Esophagus squamous epithelium (tissue), 5 donors: ENCODE measurements at places on chromosomes 7 and 10. TPM values are rescaled to one million over a fixed set of nuclear protein-coding genes. Genes with fewer than 3 reads are reported as not detected.

SLC29A4 gene
- not detected for total RNA-seq

SLC18A3 gene
- total RNA-seq: not detected

UBTD1 gene
- 4.3 TPM for total RNA-seq

SAP25 gene
- total RNA-seq: not detected

GPR26 gene
- not detected for total RNA-seq

FAM149B1 gene
- total RNA-seq: 15.8 TPM

ATP6V1F gene
- total RNA-seq: 103 TPM

SPDYE16 gene
- total RNA-seq: not detected

- DNase-seq: no peak
These were observed 173.3 kb downstream of the LSM5 start for GRCh38 chr7:32316839-32317238.

- DNase-seq: no peak
These were observed 3.9 kb upstream of the EPC1 start for GRCh38 chr10:32350811-32351350.

DNA sequence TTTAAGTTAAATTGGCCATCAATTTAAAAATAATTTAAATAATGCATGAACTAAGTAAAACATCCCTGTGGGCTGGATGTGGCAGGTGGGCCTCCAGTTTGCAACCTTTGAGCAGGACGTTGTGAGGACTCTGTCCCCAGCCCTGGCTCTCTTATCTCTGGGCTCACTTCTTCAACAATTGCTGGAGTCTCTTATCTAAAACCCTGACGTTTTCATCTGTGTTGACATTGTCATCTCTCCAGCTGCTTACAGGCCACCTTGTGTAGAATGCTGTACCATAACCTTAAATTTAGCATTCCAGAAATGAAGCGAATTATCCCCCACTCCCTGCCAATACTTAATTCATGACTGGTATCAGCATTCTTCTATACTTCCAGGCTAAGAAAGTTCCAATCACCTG lies 3.2 kb upstream of the KIF5B start:
- no peak for DNase-seq

GRCh38 chr7:23907012-23907411 lies 197.0 kb downstream of the STK31 start:
- DNase-seq: no peak

GRCh38 chr10:47109906-47110305 lies 190.1 kb upstream of the GDF10 start:
- DNase-seq: no peak

DNA sequence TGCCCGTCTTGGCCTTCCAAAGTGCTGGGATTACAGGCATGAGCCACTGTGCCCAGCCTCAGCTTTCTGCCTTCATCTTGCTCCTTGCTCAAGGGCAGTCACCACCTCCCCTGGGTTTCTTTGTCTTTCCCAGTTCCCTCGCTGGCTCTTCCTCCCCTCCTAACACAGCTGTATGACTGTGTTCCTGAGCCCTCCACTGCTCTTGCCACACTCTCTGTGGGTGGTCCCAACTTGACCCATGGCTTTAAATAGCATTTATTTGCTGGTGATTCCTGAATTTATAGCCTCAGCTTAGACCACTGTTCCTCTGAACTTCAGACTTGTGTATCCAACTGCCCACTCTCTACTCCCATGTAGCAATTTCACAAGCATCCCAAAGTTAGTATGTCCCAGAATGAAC lies 181.3 kb downstream of the BAMBI start:
- DNase-seq: no peak

DNA sequence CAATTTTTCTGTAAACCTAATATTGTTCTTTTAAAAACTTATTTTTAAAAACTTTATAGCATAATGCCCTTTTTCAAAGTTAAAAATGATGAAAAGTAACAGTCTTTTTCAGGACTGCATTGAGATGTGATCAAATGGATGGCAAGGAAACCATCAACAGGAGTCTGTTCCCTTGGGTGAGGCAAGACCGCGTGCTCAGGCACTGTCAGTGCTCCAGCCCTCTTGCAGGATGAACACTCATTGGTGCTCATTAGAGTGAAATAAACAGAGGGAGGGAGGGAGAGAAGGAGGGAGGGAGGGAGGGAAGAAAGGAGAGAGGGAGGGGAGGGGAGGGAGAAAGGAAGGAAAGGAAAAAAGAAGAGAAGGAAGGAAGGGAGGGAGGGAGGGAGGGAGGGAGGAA lies 145.7 kb upstream of the CHST15 start:
- DNase-seq: no peak

GRCh38 chr7:68147614-68148238 lies 1151.1 kb downstream of the TYW1 start:
- no peak for DNase-seq

DNA sequence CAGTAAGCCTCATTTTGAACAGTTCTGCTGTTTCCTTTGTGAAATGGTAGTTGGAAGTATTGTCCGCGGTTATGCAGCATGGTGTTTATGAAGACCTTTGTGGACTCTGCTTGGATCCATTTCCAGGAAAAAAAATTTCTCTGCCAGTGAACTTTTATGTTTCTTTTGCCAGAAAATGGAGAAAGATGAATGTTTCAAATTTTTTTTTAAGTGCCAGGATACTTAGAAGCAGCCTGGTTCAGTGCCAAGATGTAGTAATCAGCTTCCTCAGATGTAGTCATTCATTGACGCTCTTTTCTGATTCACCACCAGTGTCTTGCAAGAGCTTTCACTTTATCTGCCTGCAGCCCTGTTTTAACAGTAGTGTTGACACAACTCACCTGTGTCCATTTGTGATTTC lies 258.2 kb downstream of the SDK1 start:
- DNase-seq: no peak

DNA sequence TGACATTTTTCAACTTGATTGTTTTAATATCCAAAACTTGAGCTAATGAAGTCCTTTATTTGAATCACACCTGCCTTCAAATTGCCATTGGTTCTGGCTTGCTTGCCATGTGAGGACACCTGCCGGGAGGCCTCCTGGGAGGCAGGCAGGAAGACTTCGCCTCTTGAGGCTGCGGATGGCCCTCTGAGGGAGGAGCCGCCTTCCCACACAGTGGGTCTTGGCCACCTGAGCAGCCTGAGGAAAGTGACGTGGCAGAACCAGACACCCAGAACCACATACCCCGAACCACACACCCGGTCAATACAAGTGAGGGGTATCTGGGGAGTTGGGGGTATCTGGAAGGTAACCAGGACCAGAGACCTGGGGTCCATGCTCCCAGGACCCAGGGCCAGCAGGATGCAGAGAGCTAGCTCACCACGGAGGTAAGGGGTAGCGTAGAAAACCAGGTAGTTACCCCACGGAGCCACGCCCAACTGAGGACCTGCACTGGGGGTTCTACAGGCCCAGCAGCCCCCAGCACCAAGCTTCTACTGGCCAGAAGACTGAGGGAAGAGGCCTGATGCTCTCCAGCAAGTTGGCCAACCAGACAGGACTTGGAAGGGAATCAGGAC lies 300.5 kb downstream of the TCERG1L start:
- no peak for DNase-seq

DNA sequence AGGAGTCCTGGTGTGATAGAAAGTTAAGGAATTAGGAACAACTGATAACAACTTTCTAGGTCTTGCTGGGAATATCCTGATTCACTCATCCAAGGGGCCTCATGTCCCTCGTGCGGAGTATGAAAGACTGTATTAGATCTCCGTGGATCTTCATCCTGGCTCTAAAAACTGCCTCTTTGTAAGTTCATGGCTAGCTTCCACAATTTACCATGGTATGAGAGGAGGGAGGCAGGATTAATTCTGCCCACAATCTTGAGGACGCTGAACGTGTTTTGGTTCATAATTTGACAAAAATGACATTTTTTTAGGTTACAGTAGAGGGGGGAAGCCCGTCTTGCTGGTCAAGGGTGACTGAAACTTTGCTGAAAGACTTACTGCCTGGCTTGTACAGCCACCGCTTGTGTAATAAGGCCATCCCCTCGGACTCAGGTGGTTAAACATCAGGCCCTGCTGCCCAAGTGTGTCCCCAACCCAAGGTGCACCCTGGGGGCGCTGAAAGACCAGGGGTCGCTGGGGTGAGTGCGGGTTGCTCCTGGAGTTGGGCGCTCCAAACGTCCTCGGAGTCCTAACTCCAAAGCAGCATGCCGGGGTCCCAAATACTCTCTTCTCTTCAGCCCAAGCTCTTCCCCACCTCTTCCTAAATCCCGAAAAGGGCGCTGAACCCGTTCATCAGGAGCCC lies 733 bp downstream of the HIBADH start:
- DNase-seq: no peak

DNA sequence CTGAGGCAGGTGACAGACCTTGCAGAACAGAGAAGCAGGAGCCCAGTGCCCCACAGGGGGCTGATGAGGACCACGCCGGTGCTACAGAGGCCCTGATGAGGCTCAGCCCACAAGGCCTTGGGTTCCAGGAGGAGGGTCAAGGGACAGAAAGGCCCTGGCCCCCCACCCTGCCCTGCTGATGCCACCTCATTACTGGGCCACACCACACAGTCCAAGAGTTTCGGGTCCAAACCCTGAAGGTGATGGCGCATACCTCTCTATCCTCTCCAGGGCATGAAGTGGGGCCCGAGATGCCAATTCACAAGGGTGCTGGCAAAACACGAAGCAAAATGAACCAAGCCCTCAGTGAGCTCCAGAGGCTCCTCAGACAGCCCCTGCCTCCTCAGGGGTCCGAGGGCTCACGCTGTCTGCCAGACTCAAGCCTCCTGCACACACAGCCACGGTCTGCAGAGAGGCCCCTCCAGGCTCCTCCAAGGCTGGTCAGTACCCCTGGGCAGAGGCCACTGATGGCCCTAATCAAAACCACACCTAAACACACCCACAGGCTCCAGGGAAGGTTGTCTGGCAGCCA lies 32.3 kb downstream of the RASGEF1A start:
- DNase-seq: no peak

DNA sequence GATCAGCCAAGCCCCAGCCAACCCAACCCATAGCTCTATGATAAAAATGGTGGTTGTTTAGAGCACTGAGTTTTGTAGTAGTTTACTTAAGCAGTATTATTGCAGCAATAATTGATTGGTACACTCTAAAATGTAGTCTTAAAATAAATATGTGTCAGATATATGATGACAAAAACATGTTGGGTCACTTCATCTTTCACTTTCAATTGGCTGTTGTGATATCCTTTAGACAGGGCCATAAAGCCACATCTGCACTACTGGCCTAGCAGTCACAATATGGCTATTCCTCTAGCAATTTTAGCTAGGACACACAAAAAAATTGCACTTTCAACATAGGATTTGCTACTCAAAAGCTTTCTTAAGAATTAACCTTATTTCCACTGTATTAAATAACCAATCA lies 5.9 kb upstream of the CAV1 start:
- no peak for DNase-seq

DNA sequence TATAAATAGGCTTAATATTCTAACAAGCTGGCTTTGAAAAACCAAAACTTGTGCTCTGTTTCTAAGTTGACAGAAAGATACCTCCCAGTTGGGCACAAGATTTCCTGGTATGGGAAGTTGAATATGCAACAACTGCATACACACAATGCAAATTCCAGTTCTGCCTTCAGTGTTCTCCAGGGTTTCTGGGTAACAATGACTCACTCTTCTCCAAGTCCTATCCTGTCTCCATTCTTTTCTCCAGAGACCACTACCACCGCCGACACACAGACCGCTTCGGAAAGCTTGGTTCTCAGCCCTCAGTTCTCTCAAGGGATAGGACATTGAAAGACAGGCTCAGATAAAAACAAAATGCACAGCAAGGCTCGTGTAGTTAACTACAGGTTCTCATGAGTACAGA lies 12.2 kb downstream of the PDE1C start:
- no peak for DNase-seq

GRCh38 chr7:123553159-123553558 lies 4.5 kb downstream of the NDUFA5 start:
- no peak for DNase-seq

DNA sequence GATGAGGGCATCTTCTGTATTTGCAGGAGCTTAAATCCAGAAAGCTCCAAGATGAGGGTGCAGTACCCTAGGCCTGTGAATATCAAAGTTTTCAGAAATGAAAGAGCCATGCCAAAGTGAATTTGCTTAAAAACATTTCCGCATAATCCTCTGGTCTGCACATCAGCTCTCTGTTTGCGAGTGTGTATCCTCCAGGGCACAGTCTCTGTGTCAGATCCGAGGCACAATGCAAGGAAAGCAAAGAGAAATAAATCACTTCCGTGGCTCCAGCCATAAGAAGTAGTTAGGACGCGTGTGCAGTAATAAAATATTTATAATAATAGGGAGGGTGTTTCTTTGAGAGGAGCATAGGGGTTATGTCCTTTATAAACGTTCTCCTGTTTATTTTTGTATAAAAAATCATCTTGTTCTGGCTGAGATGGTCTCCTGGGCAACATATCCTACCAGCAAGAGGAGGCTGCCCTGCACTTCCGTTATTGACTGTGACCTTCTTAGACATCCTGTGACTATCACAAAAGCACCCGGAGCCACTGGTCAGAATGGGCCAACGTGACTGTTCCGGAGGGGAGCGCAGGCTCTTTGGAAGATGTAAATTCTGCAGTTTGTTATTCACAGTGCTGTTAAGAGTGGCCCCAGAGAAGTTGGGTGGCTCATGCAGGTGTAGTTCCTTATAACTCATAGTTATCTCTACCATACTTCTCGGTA lies 667.6 kb upstream of the FOXK1 start:
- no peak for DNase-seq

- no peak for DNase-seq
These were observed 80.4 kb downstream of the NRBF2 start for GRCh38 chr10:63213489-63213888.

DNA sequence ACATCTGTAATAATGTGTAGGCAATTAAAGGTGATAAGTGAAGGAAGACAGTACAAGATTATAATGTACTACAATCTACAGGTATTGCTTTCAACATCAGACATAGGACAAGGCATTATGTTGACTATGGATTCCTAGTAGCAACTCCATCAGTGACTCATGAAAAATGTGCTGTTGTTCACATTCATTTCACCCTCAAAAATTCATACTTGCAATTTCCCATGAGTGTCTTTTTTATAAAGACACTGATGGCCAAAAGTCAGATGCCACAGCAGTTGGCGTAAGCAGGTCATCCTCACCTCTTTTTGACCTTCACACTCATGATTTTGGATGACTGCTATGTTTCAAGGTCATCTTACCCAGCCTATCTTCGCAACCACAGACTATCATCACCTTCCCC lies 100.0 kb upstream of the AMPH start:
- DNase-seq: no peak

GRCh38 chr10:5710859-5711258 lies 26.2 kb downstream of the TASOR2 start:
- no peak for DNase-seq

GRCh38 chr10:98194633-98195032 lies 60.2 kb downstream of the R3HCC1L start:
- no peak for DNase-seq

GRCh38 chr10:1363446-1364121 lies 307.4 kb downstream of the WDR37 start:
- no peak for DNase-seq

GRCh38 chr10:105195831-105196230 lies 554.7 kb downstream of the SORCS3 start:
- no peak for DNase-seq

GRCh38 chr10:340646-341045 lies 205.4 kb downstream of the ZMYND11 start:
- no peak for DNase-seq

GRCh38 chr10:132469197-132469884 lies 68.2 kb upstream of the INPP5A start:
- DNase-seq: no peak

GRCh38 chr7:90473814-90474213 lies 4.4 kb downstream of the PTTG1IP2 start:
- no peak for DNase-seq

- no peak for DNase-seq
These were observed 14.6 kb downstream of the EDRF1 start for GRCh38 chr10:125734148-125734547.
